Uterus (tissue), 4 donors: ENCODE measurements at places on chromosomes 1 and 21. TPM values are rescaled to one million over a fixed set of nuclear protein-coding genes. Genes with fewer than 3 reads are reported as not detected.
A peak's percentile ranks its signal among the peaks of the same experiment; 100 is the strongest.

Gene YY1AP1
- 79.1 TPM for total RNA-seq

Gene TSPAN2
- 42.5 TPM for total RNA-seq

Gene NT5C1A
- 1.8 TPM for total RNA-seq

Gene AIRE
- total RNA-seq: 0.21 TPM

Gene ANKRD35
- 8.8 TPM for total RNA-seq

- H3K27me3 ChIP-seq: no peaks in the 10 kb centered on the region
- DNase-seq: peak; percentile 73
- no peak overlapping the region for H3K27ac ChIP-seq
These were observed 834 bp upstream of the ELF3 start for GRCh38 chr1:202009326-202010179.

Gene TTC4
- total RNA-seq: 22.8 TPM

DNA sequence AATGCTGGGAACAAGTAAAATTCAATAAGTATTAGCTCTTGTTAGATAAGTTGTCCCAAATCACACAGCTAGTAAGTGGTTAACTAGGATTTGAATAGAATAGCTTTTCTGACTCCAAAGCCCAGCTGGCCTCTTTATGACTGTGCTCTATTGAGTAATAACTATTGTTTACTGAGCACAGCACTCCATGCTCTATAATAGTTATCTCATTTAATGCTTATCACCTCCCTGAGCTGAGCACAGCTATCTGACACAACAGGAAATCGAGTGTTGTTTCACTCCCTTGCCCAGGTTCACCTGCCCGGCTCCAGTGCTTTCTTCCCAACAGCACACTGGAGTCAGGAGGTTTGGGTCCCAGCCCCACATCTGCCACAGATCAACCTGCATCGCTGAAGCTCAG lies 38.8 kb upstream of the STMN1 start:
- H3K4me3 ChIP-seq: no peak overlapping the region
- H3K27me3 ChIP-seq: no peaks in the 10 kb centered on the region
- H3K4me1 ChIP-seq: no peaks in the 10 kb centered on the region
- H3K27ac ChIP-seq: no peak overlapping the region
- no peak for DNase-seq
- H3K36me3 ChIP-seq: no peaks in the 10 kb centered on the region

Gene TMPRSS15
- not detected for total RNA-seq

Gene LCA5L
- total RNA-seq: 2.2 TPM

DNA sequence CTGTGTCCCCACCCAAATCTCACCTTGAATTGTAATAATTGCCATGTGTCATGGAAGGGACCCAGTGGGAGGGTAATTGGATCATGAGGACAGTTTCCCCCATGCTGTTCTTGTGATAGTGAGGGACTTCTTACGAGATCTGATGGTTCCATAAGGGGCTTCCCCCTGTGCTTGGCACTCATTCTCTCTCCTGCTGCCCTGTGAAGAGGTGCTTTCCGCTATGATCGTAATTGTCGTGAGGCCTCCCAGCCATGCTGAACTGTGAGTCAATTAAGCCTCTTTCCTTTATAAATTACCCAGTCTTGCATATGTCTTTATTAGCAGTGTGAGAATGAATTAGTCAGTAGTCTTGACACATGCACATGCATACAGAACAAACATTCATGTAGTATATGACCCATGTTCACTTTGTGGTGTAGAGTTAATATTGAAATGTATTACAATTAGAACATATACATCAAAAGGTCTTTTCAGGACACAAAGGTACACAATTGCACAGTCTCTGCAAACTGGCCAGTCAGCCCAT lies 16.9 kb upstream of the IFI16 start:
- no peaks in the 10 kb centered on the region for H3K4me1 ChIP-seq
- H3K27me3 ChIP-seq: no peaks in the 10 kb centered on the region
- H3K4me3 ChIP-seq: no peak overlapping the region
- H3K36me3 ChIP-seq: no peaks in the 10 kb centered on the region
- no peak overlapping the region for H3K27ac ChIP-seq
- DNase-seq: no peak

Gene TMOD4
- not detected for total RNA-seq

DNA sequence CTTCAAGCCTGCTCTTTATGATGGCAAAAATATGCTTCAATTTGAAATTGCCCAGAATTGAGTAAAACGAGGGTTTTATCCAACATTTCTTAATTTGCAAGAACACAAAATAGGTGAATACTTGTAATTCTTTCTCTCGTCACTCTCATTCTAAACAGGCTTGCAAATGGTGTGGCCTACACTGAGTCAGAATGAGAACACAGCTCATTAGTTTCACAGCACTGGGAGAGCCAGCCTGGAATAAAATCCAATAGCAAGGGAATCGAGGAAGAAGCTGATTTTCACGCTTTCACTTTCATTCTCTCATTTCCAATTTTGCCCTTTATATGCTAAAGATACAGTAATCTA lies 537.5 kb downstream of the LTN1 start:
- H3K4me1 ChIP-seq: no peaks in the 10 kb centered on the region
- no peaks in the 10 kb centered on the region for H3K36me3 ChIP-seq
- no peak for DNase-seq
- H3K27me3 ChIP-seq: no peaks in the 10 kb centered on the region
- H3K4me3 ChIP-seq: no peak overlapping the region

GRCh38 chr1:244970236-244970743 lies 105.9 kb upstream of the HNRNPU start:
- peaks cover 6% of the 10 kb centered on the region for H3K4me1 ChIP-seq
- no peaks in the 10 kb centered on the region for H3K36me3 ChIP-seq
- peak overlapping the region; percentile 68 for H3K4me3 ChIP-seq
- DNase-seq: no peak
- H3K27ac ChIP-seq: peak overlapping the region; percentile 99
- no peaks in the 10 kb centered on the region for H3K27me3 ChIP-seq

- H3K36me3 ChIP-seq: no peaks in the 10 kb centered on the region
- no peak for DNase-seq
- no peaks in the 10 kb centered on the region for H3K27me3 ChIP-seq
- H3K4me1 ChIP-seq: no peaks in the 10 kb centered on the region
- H3K4me3 ChIP-seq: no peak overlapping the region
These were observed 2.9 kb upstream of the TSPAN2 start for GRCh38 chr1:115092175-115092574.

Gene SYT11
- 12.8 TPM for total RNA-seq
